ENCODE measurements at places on chromosomes 1 and 21.

DNA sequence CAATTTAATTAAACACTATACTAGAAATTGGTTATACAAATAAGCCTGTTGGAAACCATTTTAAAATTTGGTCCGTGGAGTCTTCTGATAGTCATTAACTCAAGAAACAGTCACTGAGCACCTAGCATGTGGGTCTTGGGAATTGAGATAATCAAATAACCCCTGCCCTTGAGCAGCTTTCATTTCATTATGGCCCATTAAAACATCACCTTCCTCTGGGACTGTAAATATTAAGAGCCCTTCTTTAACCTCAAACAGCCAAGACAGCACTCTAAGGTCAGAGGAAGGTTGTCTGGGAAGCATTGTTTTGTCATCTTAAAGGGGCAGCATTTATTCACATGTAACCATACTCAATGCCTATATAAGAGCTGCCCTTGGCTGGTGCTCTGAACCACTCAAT, 610.3 kb upstream of the USP24 start:
- no peak for DNase-seq

DNA sequence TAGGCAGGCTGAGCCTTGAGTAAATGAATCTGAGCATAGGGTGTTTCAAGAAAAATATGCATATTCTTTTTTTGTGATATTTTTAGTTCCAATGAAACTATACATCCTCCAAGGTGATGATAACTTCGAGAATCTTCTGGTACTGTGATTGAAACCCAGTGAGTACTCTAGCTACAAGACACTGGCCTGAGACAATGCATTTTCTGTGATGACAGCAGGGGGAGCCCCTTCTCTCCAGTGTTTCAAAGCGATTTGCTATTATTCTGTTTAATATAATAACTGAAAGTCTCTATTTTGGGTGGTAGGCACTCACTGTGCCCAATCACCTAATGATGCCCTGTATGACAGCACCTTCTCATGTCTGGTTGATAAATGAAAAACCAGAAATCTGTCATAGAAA, 12.1 kb downstream of the IRF2BP2 start:
- no peak for DNase-seq

DNA sequence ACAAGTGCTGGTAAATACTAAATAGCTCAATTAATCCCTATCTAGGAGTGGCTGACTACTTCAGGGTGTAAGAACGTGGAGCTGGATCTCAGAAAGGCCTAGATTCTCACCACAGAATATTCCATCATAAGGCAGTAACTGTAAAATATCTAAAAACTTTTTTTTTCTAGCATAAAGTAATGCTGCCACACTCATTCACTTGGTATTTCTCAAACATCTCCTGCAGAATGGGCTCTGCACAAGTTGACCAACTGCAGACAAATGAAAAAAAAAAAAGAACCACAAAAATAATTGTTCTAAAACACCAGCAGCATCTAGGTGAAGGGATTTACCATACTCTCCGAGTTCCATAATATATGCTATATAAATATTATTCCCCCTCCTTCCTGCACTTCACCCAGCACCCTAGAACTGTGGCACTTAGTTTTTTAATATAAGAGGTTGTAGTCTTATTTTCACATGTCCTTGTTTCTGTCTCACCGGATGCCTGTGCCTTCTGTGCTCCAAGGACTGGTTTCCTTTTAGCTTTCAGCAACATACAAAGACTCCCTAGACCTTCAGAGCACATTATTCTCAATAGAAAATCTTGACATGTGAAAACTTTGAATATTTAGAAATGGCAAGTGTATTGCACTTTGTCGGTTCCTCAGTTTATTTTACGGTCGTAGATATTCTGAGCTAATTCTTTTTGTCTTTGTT, 8.9 kb downstream of the VSIG8 start:
- no peak for DNase-seq

- DNase-seq: no peak
These were observed 123.9 kb downstream of the CYYR1 start for GRCh38 chr21:26449161-26449560.

DNA sequence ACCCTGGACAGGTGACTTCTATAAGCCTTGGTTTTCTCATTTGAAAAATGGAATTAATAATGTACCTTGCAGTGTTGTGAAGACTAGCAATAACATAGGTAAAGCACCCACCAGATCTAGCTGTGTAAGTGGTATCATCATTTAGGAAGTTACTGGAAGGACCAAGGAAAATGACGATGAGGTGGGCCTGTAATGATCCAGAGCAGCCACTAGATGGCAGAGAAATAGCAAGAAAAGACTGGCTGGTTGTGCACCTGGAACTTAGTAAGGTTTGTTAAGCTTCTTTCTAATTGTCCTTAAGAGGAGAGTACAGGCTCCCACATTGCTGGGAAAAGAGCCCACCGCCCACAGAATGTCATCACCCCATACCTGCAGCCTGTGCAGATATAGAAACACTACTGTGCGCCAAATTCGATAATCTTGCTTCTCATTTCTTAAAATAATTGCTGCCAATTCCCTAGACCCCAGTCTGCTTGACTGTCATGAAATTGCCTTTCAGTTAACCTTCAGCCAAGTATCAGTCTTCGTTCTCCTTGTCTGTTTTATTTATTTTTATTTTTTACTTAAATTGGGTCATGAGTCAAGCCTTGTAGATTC, 37.2 kb downstream of the WNT4 start:
- peak; percentile 47 for DNase-seq

- DNase-seq: peak; percentile 52
These were observed 205.6 kb upstream of the GJB5 start for GRCh38 chr1:34549199-34549598.

DNA sequence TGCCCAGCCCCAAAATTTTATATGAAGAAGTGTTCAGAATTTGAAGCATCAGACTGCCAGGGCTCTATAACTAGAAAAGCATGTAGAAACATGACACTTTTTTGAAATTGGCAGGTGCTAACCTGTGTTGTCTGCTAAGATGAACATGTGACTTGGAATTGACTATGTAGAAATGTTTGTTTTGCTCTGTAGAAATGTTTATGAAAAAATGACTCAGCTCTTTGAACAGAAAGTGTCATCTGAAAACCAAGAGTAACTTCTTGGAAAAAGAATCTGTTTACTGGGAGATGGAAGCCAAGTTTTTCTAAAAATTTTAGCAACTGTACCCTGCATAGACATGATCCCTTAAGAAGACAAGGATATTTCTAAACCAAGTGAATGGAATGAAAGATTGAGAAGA, 59.2 kb downstream of the LHX9 start:
- DNase-seq: no peak

DNA sequence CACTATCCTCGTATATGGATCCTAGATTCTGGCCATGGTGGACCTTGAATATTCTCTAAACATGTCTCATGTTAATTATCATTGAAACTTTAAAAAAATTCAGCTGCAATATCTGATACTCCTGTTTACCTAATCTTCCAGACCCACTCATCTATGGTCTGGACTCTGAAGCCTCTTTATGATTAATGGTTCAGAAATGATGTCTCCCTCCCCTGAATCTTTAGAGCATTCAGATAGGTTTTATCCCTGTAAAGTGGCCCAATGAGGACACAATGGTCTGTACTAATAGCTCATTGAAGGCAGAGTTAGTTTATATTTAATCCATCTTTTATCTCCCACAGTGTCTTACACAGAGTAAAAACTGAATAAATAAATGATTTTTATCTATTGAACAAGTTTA, 53.0 kb upstream of the DUSP10 start:
- DNase-seq: no peak

DNA sequence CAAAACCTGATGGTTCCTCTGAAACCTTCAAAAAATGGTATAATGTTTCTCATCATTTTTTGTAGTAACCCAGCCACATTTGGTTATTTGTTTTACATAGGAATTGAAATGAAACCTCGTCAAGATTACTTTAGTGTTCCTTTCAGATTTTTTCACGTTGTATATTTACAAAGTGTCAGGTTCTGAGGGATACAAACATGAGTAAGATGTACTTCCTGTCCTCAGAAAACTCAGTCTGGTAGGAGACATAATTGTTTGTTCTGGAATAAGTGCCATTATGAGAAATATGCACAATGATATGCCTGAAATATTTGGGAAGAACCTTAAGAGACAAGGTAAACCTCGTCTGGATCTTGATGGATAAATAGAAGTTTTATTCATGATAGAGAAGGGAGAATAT, 145.5 kb downstream of the USP25 start:
- no peak for DNase-seq

DNA sequence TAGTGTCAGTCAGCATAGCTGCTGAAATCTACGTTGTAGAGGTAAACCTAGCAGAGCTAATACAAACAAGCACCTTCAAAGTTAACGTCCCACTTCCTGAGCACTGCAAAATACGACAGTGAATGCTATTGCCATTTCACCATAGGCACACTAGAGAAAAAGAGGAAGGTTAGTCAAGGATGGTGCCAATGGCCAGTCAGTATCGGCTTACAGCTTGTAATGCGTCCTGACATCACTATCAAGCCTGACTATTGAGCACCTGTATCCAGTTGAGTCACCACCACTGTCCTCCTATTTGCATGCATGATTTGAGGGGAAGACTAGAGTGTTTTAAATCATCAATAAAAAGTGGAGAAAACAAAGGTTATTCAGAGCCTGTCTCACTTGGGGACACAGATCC, 34.4 kb downstream of the NUCKS1 start:
- DNase-seq: no peak

- DNase-seq: no peak
These were observed 93.6 kb upstream of the DEPDC1 start for GRCh38 chr1:68590473-68590872.

DNA sequence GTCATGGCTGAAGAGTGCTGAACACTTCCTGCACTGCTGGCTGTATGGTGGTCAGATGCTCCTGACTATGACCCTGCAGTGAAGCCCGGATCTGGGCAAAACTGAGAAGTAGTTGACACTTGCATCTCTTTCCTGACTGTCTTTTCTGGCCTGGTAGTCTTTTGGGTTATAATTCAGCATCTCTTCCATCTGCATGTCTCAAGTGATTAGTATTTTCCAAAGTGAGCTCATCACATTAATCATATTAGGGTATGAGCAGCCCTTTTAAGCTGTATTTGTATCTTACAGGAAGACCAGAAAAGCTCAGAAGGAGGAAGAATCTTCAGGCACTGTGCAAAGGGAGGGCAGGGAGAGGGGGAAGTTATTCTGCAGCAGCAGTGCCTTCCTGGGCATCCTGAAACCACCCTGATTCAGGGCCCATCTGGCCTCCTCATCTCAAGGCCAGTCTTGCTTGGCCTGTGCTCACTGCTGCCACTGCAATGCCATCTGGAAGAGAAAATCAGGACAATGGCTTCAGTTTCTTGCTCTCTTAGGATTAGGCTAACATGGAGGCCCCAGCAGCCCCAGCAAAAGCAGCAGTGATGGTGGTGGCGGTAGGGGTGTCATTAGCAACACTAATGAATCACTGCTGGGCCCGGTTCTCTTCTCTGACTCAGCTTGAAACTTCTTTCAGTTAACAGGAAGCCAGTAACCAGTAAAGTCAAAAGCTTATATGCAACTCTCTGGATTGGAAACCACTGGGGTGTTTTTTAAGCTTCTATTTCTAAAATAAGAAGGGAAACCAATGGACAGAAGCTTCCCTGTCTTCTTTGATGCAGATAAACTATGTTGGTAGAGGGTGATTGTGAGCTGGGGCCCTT, 63.3 kb upstream of the WDR26 start:
- no peak for DNase-seq

- no peak for DNase-seq
These were observed 12.4 kb upstream of the BCAR3 start for GRCh38 chr1:93694039-93694438.

Measured in NCI-H526 (cell line).